ENCODE measurements at places on chromosomes 11 and 22. TPM values are rescaled to one million over a fixed set of nuclear protein-coding genes. Genes with fewer than 3 reads are reported as not detected.

GRCh38 chr11:12746593-12747097 lies 72.4 kb downstream of the TEAD1 start:
- DNase-seq, result no peak

DNA sequence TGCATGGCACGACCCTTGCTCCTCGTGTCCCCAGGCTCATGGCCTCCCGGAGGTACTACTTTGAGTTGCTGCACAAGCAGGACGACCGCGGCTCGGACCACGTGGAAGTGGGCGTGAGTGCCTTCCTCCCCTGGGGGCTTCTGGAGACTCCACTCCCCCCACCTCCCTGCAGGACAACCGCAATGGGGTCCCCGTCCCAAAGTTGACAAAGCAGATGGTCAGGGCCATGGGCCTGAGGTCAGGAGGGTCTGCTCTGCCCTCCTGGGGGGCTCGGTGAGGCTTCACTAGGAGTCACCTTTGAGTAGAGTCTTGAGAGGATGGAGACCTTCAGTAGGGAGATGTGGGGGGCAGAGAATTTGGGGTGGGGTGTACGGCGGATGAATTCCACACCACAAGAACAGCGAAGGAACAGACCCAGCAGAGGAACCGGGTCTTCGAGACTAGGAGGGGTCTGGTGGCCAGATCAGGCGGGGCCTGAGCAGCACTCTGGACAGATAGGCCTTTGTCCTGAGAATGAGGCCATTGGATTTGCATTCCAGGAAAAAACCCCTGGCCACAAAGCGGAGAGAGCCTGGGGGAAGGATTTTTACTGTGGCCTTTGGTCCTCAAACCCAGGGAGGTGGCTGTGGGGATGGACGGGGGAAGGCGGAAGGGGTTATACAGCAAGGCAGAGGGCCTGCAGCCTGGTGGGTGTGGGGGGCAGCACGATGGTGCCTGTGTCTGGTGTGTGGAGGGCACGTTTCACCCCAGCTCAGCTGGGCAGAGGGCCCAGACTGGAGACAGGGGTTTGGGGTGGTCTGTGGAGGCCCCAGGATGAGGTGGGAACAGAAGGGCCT lies 4.6 kb downstream of the B4GALNT4 start:
- no peak for DNase-seq

- no peak for DNase-seq
Measured at GRCh38 chr11:14645985-14646900, 2.6 kb downstream of the PDE3B start.

GRCh38 chr22:50734343-50734771 lies 3.6 kb upstream of the ACR start:
- no peak for DNase-seq

Gene AGBL2
- 0.72 TPM for polyA plus RNA-seq

Gene FAT3
- not detected for polyA plus RNA-seq

DNA sequence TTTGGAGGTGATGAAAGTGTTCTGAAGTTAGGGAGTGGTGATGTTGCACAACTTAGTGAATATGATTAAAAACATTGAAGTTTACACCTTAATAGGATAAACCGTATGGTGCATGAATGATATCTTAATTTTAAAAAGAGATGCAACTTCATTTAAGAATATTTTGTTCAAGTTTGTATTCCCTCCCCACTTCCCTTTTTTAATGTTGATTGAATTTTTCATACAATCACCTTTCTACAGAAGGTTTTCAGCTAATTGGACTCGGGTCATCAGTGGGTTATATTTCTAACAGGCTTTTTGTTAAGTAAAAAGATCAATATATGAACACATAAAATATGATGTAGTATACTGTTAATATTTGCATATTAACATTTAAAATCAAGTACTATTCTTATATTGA lies 72.6 kb downstream of the DDIAS start:
- DNase-seq, result no peak

Gene TMPRSS13
- polyA plus RNA-seq, result 1.4 TPM

DNA sequence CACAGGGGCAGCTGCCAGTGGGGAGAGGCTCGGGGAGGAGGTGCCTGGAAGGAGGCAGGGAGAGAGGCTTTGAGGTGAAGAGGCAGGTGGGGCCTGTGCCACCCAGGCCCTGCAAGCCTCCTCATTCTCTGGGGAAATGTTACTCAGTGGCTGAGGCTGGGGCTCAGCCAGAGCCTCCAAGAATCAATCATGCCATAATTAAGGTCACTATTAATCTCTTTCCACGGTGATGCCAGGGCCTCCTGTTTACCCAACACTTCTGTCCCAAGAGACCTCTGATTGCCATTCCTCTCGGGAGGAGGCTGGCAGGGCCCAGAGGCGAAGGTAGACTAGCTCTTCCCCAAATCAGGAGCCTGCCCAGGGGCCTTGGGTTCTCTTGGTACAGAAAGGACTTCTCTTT lies 38.4 kb downstream of the GDPD5 start:
- DNase-seq, result no peak

DNA sequence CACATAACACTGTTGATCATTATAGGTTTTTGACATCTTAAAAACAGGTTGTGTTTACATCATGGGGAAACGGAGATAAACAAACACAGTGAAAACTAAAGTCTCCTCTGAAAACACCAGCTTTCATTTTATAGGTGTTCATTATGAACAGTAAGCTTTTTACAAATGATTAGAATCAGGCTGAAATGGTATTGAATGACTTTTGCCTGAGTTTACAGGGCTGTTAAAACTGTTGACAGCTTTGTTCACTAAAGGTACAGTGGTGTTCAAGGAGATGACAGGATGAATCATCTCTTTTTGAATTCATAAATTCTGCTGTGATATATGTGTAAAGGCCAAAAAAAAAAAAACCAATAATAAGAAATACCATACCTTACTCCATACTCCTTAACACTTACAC lies 184.6 kb upstream of the CNTN5 start:
- no peak for DNase-seq
